ENCODE measurements at places on chromosomes 7 and 10.
A peak's percentile ranks its signal among the peaks of the same experiment; 100 is the strongest.

DNA sequence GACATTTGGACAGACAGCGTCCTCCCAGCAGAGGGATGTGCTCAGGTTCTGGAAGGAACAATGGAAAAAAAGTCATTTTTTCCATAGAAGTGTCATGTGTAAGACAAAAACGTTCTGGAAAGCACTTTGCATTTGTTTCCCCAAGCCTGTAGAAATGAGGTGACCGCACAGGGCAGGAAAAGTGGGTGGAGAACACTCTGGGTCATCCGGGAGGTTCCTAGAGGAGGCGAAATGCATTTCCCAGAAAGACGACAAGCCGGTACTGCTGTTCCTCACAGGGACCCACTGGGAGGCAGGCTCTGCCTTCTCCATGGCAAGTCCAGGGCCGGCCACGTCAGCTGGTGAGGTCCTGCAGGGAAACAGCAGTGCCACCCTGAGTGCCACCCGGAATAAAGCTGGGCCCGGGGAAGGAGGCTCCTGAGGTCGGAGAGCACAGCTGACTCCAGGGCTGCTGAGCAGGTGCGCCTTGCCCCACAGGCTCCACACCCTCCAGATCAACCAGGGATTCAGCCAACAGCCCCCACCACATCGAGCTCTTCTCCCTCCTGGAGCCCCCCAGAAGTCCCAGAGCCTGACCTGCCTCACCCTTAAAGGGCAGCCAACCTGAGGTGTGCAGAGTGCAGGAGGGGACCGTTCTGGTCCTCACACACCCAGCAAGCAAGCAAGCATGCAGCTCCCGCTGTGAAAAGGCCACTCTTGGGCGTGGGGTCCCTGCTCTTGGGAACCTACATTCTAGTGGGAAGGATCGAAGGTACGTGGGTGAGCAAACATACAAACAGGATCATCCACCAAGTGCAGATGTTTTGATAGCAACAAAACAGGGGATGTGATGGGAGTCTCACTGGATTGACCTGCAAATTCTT, 28.8 kb upstream of the INPP5A start:
- no peak for DNase-seq

- DNase-seq, result no peak
These were observed 13.8 kb upstream of the FKBP9 start for GRCh38 chr7:32943252-32944030.

GRCh38 chr10:89785095-89785494, 83.7 kb downstream of the KIF20B start:
- DNase-seq, result no peak

- DNase-seq, result peak; percentile 51
These were observed 57.7 kb upstream of the KCNIP2 start for GRCh38 chr10:101901340-101901739.

DNA sequence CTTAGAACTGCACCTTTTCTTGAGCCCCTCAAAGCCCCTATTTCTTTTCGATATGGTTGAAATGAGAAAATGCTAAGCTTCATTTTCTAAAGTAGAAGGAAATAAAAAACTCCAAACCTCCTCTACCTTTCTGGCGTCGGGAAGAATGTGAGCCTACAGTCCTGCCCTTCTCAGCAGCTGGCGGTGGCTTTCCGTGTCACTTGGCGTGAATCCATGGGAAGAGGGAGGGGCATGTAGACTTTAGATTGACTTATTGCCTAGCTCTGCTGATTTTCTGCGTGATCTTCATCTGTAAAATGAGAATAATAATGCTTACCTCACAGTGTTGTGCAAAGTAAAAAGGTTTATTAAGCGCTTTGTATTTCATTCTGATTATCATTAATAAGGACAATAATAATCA, 35.0 kb downstream of the PRR15 start:
- peak; percentile 56 for DNase-seq

DNA sequence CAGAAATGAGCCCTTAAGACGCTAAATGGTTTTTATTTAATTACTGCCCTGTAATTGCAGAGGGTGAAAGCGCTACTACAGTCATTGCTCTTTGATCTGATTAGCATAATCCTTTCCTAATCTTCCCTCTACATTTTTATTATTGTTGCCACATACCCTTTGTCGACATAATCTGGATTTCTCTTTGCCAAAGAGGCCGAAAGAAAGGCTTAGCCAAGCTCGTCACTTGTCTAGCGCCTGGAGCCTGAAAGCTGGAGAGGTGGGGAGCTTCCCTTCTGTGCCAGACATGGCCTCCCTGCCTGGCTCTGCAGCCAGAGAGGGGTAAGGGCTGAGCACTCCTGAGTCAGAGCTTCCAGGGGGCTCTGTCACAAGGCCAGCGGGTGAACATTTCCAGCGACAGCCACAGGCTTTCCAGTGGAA, 145.9 kb downstream of the PRKAG2 start:
- no peak for DNase-seq

- no peak for DNase-seq
These were observed 19.8 kb upstream of the CPN1 start for GRCh38 chr10:100101192-100102076.

DNA sequence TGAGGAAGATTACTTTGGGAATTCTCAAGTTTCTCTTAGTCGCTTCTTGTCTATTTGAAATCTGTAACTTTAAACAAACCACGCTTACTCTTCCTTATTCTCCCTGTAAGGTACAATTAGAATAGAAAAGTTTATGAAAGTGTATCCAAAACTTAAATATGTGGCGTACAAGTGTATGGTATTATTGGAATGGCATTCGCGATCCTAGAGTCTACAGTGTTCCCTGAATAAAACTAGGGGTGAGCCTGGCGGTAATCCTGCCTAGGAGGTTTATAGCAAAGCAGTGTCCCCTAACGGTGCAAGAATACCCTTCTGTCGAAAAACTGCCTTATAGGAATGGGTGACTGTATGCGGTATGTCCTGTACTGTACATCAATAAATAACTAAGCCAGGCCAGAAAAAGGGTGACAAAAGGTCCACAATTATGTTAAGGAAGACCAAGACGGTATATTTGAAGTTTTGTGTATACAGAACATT, 1.2 kb downstream of the TASOR2 start:
- DNase-seq, result no peak

- DNase-seq, result no peak
These were observed 35.7 kb downstream of the PPP1R9A start for GRCh38 chr7:94943134-94943533.

GRCh38 chr7:100367251-100367620, 6.1 kb upstream of the PILRA start:
- DNase-seq, result no peak

- no peak for DNase-seq
These were observed 88.7 kb upstream of the MYL10 start for GRCh38 chr7:101717628-101718357.

DNA sequence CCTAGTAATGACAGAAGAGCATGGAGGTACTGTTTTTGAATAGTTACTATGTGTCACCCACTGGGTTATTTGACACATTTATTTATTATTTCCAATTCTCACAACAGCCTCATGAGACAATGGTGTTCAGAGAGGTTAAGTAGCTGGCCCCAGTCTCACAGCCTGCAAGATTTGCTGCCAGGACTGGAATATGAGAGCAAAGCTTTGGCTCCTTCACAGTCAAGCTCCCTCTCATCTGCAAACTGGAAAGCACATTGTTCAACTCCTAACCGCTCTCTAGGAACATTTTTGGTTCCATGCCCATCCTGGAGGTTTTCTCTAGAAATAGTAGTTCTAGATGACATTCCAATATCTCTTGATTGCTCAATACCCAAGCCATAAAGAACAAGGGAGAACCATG, 75.5 kb upstream of the CXCL12 start:
- no peak for DNase-seq

DNA sequence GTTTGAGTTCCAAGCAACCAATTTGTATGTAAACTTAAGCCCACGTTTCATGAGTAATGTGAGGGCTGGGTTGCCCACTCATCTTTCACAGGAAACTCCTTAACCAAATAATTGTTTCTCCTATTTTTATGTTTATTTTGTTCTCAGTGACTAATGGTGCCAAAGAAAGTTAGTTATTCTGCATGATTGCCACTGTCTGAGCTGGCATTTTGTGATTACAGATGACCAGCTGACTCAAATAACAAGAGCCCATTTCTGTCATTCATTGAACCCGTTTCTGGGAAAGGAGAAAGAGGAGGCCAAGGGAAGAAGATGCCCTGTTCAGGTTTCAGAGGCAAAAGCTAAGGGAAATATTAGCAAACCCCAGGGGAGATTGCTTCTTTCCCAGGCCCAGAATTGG, 186.9 kb upstream of the MYO3A start:
- DNase-seq, result no peak

DNA sequence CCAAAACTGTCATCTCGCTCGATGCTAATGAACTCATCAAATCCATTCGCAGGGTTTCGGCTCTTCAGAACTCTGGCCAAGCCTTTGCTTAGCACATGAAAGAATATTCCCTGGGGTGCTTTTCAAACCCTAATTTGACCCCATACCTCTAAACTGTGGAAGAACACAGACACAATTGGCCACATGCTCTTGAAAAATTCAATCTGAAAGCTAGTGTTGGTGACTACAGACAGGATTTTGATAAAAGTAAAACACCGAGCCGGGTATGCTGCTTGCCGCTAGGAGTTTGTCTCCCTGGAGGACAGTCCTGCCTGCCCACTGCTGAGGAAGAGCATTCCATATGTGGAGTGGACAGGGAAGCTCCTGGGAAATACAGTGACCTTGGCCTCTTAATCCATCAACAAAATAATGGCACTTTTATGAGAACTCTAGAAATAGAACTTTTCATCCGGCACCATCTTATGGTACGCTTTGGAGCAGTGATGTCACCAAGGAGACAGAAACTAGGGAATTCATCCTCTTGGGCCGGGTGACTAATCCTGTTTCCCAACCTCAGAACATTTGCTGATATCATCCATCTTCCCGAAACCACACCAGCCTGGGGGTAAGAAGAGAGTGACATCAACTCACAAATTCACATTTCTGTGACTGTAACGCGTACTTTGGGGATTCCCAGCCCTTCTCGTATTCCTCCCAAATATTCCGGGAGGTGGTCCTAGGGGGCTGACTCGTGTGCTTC, 34.2 kb downstream of the MTURN start:
- DNase-seq, result no peak

- DNase-seq, result no peak
These were observed 584.0 kb upstream of the MKI67 start for GRCh38 chr10:128710098-128710797.

DNA sequence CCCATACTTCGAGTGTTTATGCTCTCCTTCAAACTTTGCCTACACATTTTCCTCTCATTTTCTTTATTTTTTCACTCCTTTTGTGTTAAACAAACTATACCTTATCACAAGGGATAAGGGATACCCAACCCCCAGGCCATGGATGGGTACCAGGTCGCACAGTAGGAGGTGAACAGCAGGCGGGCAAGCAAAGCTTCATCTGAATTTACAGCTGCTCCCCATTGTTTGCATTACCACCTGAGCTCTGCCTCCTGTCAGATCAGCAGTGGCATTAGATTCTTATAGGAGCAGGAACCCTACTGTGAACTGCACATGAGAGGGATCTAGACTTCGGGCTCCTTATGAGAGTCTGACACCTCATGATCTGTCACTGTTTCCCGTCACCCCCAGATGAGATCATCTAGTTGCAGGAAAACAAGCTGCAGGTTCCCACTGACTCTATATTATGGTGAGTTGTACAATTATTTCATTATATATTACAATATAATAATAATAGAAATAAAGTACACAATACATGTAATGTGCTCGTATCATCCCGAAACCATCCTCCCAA, 28.5 kb downstream of the ZC3HC1 start:
- DNase-seq, result no peak

DNA sequence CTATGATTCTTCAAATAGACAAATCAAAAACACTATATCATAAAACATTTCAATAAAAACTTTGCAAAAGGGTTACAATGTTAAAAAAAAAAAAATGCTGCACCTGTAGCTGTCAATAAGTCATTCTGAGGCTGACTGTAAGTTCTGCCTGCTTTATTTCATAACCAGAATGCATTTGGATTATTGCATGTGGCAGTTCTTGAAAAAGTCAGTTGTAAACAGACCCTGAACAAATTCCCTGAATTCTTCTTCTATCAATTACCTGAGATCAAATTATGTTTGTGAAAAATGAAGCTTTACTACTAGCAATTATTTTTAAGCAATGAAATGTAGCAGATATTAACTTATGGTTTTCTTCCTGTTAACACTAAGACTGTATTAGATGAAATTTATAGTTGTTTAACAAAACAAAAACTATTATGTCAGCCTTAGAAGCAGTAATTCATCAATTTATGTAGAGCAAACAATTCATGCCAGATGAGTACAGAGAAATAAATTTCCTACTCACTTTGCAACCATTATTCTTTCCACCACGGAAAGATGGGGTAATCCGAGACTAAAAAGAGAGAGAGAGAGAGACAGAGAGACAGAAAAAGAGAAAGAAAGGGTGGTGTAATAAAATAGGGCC, 107.8 kb downstream of the SFMBT2 start:
- DNase-seq, result no peak

DNA sequence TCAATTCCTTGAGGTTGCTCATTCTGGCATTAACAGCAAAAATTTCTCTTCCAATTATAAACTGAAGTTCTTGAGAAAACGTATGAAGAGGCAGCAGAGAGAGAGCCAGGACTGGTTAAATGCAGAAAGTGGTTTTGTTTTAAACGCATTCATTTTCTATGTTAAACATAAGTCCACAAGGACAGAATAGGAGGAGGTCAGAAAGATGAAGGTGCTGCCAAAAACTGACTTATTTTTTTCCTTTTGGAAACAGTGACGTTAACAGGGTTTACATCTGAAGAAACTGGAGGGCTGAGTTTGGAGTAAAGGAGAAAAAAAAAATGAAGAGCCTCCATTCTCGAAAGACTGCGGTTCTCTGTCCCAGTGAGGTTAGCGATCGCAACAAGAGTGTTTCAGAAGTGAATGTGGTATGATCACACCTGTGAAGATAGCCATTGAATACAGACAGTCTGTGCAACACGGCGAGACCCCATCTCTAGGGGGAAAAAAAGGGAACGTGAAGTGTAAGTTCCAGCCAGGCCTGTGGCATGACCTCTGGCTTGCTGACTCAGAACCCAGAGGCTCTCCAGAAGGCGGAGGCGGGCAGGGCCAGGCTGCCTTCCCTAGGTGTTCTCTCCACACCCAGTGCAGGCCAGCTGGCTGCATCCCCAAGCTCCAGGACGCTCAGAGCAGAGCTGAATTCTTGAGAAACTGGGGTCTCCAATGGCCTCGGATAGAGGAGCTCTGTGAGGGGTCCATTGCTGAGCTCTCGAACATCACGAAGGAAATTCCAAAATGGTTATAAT, 84.0 kb downstream of the CHST15 start:
- no peak for DNase-seq

- no peak for DNase-seq
These were observed 21.2 kb downstream of the YAE1 start for GRCh38 chr7:39587393-39587792.

DNA sequence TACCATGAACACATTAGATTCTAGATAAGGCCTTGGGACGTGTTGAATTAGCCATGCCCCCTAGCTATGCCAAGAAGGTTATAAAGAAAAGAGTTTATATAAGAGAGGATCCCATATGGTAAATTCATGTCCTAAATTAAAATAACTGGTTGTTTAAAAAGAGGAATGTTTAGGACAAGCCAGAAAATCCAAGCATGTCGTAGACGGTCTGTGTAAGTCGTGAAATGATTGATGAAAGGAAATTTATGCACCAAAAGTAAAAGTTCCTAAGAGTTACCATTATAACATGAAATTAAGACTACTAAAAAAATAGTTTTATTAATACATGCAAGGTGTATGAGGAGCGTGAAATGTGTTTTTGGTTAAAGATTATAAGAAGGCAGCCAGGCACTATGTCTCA, 624.9 kb downstream of the ARL4A start:
- no peak for DNase-seq
